ENCODE measurements at places on chromosomes 3 and 15.

DNA sequence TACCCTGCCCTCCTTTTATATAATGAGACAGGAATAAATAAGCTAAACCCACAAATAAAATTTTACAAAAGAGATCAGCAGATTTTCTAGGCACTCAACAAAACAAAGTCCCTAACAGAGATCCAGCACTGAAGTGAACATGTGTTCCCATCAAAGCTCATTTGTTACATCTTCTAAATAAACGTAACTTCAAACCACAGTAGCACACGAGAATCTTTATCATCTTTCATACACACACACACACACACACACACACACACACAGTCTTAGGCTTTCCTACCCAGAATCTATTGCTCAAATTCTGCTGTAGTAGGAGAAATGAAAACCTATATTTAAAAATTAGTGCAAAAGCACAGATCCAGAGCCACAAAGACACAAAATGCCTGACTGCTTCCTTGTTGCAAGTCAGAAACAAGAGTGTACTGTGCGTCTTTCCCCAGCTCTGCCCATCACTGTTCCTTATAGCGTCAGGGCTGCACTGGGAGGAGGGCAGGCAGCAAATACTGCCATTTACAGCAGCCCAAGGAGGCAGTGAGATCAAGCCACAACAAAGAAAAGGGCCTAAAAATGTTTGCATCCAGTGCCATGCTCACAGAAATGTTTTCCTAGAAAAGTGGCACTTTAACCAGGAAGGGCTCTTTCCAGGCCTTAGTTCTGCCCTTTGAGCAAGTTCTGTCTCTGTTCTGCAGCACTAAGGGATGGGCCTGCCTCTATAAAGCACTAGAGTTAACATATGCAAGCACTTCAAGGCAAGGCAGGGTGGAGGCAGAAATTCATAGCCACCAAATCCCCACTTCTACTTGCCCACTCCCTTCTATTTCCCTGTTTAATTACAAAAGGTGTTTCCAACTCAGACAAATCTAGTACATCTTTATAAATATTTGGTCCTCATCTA lies 6.0 kb downstream of the IP6K1 start:
- DNase-seq: no peak

DNA sequence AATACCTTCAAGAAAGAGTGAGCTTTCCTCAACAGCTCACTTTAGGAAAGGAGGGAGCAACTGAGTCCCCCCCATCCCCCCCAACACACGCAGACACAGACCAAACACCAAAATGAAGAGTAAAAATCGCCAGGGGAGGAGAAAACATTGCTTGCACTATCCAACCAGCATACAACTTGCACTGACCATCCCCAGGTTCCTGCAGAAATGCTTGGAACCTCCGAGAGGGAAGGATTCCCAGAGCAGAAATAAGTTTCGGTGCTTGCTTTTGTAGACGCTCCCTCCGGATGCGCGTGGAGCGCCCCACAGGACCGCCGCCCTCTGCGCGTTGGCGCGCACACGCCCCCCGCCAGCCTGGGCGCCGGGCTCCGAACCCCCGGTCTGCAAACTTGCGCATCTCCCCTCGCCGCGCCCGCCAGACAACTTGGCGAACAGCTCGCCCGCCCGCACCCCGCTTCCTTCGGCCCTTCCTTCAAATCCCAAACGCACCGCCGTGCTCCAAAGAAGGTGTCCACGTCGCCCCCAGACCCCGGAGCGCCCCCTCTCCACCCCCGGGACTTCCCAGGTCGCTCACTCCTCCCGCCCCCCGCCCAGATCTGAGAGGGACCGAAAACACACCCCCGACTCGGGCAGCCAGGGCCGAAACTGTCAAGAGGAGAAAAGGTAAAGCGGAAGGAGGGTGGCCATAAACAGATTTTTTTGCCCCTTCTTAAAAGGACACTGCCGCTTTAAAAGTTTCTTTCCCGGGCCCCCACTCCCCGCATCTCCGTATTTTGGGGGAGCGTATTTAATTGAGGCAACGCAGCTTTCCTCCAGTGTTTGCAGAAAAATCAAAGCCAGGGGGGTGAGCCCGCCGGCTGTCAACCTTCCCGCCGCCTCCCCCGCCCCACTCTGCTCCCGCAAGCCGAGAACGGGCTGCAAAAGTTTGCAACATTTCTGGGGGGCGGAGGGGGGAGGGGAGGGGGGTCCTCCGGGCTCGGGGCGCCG lies 859 bp downstream of the RORA start:
- no peak for DNase-seq

DNA sequence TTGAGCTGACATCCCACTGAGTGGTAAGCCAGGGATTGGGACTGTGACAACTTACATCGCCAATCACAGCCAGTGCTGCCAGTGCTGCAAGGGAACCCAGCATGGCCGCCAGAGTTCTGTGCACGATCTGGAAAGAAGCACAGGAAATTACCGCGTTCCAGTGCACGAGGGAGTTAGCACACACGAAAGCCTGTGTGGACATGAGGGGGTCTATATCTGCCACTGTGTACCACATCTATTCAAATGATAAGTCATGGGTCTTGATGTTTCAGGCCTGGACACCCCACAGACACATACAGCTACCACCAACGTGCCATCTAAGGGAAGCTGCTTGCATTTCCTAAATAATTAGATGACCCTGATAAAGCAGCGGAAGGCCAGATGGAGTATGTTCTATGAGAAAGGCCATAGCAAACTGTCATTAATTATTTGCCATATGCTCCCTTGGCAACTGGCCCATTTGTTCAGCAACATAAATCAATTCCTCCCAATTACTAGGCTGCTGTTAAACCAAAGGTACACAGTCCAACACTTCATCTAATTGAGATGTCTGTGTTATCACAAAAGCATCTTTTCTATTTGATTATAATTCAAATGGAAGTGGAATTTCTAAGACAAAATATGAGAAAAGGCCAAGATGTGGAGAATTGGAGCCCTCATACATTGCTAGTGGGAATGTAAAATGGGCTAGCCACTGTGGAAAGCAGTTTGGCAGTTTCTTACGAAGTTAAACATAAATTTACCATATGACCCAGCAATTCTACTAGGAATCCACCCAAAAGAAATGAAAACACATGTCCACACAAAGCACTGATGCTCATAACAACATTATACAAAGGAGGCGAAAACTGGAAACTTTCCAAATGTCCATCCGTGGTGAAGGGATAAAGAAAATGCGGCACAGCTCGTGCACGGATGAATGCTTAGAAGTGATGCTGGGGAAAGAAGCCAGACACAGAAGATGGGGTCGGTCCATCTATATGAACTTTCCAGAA lies 108.3 kb downstream of the OCA2 start:
- DNase-seq: no peak

GRCh38 chr15:44397869-44398268 lies 29.6 kb upstream of the CTDSPL2 start:
- DNase-seq: no peak

- DNase-seq: no peak
Observed at GRCh38 chr3:178532476-178532875, 3.8 kb upstream of the KCNMB2 start.

DNA sequence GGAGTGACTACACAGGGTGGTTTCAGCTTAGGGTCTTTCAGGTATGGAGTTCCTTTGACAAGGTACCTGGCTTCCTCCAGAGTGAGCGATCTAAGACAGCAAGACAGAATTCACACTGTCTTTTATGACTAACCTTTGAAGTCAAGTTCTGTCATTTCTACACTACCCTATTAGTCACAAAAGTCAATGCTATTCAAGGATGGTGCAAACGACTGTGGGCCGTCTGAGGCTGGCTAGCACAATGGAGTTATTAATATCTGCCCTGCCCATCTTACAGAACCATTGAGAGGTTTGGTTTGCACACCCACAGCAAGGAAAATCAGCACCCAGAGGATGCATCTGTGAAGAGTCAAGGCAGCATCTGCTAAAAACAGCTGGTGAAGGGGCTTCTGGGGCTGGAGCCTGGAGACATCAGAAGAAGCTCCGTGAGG lies 62.9 kb upstream of the XCR1 start:
- no peak for DNase-seq

DNA sequence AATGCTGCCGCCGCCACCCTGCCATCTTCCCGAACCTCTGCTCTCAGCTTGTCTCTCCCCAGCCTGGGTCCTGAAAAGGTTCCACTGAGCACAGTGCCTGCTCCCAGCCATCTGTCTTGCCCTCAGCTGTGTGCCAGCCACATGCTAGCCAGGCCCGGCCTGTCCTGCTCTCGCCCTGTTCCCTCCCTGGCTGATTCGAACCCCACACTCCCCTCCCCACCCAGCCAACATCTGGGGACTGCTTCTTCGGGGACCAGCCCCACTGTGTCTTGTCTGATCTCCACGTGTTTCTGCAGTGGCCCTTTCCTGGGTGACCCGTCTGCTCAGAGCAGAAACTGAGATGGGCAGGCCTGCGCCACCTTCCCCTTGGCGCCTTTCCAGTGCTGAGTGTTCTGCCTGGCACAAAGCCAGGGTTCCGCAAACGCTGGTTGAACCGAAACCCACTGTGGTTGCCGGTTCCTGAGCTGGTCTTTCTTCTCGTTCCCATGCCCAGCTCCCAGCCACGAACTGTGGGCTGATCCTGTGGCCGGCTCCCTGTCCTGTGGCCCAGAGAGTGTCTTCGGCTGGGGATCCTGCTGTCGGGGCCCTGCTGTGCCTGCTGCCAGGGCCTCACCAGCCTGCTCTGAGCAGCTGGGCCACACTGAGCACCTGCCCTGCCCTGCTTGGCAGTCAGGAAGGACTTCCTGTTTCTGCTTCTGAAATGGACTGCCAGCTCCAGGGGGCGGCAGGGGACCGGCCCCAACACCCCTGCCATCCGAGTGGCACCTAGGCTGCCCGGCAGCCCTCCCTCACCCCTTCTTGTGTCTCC lies 62.7 kb upstream of the KLF13 start:
- no peak for DNase-seq

DNA sequence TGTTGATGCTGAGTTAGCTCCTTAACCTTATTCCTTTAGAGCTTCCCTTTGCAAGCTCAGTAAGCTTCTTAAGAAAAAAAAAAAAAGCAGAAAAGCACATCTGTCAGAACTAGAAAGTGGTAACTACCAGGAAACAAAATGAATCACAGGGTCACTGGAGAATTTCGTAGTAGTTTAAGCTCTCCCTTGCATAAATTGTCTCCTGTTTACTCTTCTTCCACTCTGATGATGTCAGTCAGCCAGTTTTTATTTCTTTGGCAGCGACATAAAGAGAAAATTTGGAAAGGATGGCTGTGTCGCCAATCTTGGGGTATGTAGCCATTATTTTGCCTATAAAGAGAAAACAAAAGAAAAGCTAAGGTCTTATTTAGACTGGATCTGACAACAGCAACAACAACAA lies 3.2 kb upstream of the GABRR3 start:
- DNase-seq: no peak

GRCh38 chr3:112736805-112737566 lies 96.0 kb upstream of the CCDC80 start:
- no peak for DNase-seq

- no peak for DNase-seq
Observed at GRCh38 chr3:158148218-158148617, 38.3 kb downstream of the RSRC1 start.
